Activated T-helper 1 cell treated with anti-CD3 and anti-CD28 coated beads, Interleukin-2, amount 50 U/mL, for 16 hours (primary cell): ENCODE measurements at places on chromosomes 3 and 15.

- DNase-seq, result no peak
Measured at GRCh38 chr15:71366926-71367325, 251.7 kb downstream of the THSD4 start.

DNA sequence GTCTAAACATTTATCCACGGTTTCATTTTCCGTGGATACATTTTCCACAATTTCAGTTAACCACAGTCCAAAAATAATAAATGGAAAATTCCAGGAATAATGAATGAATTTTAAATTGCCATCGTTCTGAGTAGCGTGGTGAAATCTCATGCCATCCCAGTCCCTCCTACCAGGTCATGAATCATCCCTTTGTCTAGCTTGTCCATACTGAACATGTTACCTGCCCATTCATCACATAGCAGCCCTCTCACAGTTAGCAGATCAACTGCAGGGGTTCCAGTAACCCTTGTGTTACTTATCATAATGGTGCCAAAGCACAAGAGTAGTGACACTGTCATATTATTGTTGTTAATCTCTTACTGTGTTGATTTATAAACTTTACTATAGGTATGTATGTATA is 124.5 kb downstream of the GSK3B start:
- DNase-seq, result no peak

- no peak for DNase-seq
Measured at GRCh38 chr3:122199552-122199951, 16.1 kb downstream of the CASR start.

DNA sequence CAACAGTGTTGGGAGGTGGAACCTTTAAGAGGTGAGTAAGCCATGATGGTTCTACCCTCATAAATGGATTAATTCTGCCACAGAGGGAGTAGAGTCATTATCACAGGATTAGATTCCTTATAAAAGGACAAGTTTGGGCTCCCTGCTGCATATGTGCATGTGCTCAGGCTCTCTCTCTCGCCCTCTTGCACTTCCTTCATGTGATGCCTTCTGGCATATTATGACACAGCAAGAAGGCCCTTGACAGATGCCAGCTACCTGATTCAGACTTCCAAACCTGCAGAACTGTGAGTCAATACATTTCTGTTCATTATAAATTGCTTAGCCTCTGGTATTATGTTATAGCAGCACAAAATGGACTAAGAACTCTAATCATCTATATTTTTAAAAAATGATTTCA is 205.3 kb downstream of the CTNNB1 start:
- no peak for DNase-seq

DNA sequence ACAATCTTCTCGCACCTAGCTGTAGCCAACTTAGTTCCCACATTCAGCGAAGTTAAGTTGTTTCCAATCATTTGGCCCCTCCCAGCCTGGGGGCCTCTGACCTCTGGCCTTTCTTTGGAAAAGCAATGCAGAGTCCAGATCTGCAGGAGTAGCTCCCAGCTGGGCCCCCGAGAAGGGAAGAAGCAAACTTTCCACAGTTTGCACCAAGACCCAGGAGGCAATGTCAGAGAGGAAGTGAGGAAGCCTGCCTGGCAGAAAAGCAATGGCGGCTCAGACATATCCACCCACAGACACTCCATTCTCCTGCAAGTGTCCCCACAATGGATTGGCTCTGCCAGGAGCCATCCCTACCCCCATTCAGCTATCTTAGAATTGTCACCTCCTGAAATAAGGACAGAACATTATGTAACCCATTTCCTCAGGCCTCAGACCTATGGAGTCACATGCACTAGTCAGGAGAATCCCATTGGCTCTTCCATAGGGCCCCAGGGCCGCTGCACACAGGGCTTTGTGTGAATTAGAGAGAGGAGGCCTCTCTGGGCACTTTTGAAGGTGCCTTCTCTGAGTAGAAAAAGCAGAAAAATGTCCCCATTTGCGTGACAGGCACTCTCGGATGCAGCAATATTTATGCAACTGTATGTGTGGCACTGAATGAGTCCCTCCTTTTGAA is 3.0 kb upstream of the BUB1B start:
- DNase-seq, result no peak

GRCh38 chr3:14810070-14810791 is 8.5 kb upstream of the FGD5 start:
- no peak for DNase-seq

DNA sequence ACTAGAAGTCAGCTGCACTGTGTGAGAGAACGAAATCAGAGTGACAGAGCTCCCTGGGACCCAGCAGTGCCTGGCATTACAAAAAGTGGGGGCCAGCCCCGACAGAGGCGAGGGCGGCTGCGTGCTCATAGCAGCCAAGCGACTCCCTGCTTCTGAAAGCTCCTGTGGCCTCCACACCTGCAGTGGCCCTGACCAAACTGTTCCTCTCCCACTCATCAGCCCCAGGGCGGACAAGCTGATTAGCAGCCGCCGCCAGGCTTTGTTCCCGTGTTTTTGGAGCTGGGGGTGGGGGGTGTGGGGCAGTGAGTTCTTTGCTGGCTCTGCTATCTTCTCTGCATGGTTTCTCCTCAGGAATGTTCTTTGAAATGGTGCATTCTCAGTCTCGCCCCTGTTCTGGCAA is 58.1 kb downstream of the DGKG start:
- DNase-seq, result no peak

- no peak for DNase-seq
Measured at GRCh38 chr3:125240496-125240895, 27.9 kb upstream of the SLC12A8 start.

DNA sequence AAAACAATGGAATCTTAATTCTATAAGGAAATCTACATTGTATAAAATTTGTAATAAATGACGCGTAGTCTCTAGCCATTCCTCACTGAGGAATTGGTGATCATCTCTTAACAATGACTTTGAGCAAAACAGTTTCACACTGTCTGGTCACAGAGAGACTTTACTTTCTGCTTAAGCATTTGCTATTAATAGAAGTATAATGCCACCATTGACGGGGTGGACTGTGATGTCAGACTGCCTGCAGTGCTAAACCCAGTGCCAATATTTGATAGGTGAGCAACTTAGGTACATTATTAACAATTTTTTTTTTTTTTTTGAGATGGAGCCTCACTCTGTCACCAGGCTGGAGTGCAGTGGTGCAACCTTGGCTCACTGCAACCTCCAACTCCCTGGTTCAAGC is 494.9 kb upstream of the ADAMTS9 start:
- no peak for DNase-seq

GRCh38 chr3:188002626-188003138 is 151.3 kb upstream of the LPP start:
- no peak for DNase-seq

DNA sequence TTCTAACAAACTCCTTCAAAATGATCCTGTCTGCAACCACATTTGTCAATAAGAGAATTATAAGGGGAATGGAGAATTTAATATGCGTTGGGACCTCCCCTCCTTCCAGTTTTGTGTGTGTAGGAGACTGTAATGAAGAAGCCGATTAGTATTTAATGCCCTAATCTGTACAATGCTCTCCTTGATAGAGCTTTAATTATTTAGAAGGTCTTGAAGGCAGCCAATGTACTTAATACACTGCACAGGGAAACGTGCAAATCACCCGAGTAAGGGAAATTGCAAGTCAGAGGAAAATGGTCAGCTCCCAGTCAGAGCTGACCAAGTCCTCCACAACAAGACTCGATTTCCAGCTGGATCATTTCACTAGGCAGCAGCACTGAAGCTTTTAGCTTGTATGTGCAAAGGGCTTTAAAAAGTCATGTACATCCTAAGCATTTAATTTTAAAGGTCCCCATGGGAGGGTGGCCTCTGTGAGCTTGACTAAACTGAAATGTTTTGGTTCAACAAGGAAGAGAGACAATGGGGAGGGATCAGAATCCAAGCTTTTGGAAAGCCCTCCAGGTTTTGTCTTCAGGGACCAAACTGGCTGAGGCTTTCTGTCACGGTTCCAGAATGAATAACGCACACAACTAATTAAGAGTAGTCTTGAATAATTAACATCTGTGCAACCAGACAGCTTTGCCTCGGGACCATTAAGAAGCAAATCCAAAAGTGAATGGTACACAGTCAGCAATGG is 159.8 kb upstream of the MITF start:
- DNase-seq, result no peak

GRCh38 chr15:56040081-56041035 is 46.9 kb upstream of the NEDD4 start:
- DNase-seq, result no peak
